DMS79 treated with DMSO at 0.1 percent for 48 hours (cell line): ENCODE measurements at places on chromosomes 3 and 15.

- DNase-seq: no peak
These were observed 200.7 kb downstream of the TIGIT start for GRCh38 chr3:114494498-114494897.

GRCh38 chr15:75842722-75843677, at the start of gene UBE2Q2:
Gene UBE2Q2, plus strand, starts transcription at chr15:75843447. Its CDS starts 220 bp downstream, at chr15:75843667.
- peak; percentile 3 for DNase-seq

DNA sequence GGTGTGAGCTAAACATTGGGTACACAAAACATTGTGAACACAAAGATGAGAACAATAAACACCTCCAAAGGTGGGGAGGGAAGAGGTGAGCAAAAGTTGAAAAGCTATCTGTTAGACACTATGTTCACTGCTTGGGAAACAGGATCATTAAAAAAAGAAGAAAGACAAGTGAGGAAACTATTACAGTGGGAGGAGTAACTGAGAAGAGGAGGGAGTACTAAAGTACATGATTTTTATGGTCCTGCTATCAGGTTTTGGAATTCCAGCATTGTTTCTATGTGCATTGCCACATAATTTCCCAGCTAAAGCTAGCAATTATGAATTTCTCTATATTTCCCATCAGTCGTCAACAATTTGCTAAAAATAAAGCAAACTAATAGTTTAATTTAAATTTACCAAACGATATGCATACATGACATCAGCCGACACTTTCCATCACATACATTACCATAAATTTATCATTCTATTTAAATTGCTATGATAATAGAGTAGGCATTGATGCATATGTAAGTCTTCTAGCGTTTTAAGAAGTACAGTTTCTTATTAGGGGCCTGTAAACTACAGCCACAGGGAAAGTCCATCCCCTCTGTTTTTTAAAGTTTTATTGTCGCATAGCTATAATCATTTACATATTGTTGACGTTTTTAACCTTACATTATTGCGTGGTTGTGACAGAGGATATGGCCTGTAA, 221.8 kb downstream of the CHL1 start:
- no peak for DNase-seq

DNA sequence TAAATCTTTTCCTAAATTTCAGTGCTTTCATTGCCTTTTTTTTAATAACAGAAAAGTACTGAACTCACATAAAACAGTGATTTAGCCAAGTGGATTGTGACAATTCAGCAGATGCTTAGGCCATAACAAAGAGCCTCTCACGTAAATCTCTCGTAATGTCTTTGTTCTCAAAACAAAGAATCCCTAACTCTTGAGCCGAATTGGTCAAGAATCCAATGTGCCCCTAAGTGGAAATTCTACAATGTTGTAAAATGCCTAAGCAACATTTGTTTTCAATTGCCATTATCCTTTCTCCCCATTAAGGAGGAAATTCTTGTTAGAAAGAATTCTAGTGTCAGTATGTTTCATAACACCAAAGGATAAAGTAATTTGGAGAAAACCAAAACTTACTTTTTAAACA, 235.7 kb upstream of the THBS1 start:
- no peak for DNase-seq

GRCh38 chr3:20406611-20407011, 220.6 kb upstream of the SGO1 start:
- no peak for DNase-seq

GRCh38 chr15:85316244-85316934, 64.0 kb upstream of the AKAP13 start:
- DNase-seq: peak; percentile 0

DNA sequence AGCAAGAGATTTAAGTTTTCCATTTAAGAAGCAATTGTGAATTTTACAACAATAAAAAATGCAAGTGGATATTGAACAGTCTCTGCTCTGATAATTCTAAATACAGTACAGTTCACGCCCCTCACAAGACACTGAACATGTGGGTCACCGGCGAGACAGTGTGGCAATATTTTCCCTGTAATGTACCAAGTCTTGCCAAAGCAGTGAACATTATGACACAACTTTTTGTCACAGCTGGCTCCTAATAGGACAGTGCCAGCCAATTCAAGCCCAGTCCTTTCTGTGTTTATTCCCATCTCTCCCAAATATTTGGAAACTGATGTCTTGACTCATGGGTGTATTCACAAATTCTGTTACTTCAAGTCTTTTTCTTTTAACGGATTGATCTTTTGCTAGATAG, 62.3 kb downstream of the PPARG start:
- no peak for DNase-seq

GRCh38 chr3:13883681-13884080, 3.8 kb upstream of the WNT7A start:
- DNase-seq: no peak

DNA sequence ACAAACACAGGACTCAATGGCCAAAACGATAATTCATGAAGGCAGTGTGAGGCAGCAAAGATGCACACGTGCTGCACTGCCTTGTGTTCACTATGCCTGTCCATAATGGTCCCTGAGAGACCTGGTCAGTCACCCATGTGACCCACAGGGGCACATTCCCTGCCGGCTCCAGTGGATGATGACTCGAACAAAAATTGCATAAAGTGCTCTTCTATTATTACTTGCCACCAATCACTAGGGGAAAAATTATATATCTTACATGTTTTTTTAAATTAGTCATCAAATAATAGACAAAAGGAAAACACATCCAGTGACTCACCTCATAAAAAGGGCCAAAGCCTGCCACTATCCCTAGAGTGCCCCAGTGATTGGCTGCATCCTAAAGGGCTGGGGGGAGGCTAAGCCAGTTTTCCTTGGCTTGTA, 47.5 kb downstream of the UBP1 start:
- no peak for DNase-seq

GRCh38 chr3:98778852-98779413, 15.8 kb downstream of the ST3GAL6 start:
- no peak for DNase-seq

GRCh38 chr15:29451201-29451781, 181.7 kb upstream of the NSMCE3 start:
- no peak for DNase-seq

GRCh38 chr3:151316267-151316991, at the start of gene GPR87:
Gene GPR87, minus strand, starts transcription at chr3:151316820. Its CDS starts 16,720 bp downstream, at chr3:151300100.
- DNase-seq: no peak

- DNase-seq: no peak
These were observed 163.8 kb downstream of the SV2B start for GRCh38 chr15:91263632-91264531.

- no peak for DNase-seq
These were observed 3.8 kb upstream of the ZNF620 start for GRCh38 chr3:40502034-40502433.

DNA sequence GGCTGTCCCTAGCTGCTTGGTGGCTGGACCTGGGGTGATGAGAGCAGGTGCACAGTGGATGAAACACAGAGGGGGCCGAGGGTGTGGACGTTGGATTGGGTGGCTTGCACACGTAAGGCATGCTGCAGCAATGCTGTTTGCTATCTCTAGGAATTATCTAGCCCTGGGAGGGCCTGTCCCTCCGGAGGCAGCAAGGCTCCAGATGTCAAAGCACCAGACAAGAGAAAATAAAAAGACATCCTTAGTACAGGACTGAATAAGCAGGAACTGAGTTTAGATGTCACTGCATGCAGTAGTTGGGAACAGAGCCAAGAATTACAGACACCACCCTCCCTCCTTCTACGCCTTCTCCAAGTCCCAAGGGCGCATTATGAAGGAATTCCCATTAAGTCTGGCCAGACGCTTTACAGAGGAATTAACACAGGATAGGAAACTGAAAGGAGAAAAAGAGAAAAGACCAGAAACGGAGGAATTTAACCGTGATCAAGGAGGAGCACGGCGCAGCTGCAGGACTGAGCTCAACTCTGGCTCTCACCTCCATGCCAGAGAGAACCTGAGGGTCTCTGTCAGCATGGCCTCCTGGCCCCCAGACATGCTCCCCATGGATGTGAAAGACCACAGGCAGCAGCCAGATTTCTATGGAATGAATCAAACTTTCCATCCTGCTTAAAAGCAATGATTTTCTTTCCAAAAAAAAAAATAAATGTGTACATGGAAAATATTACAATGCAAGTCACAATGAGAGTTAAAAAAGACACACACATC, 13.8 kb downstream of the ATP10A start:
- no peak for DNase-seq
